Thoracic aorta (tissue), 2 donors: ENCODE measurements at places on chromosomes 7 and 10.
A peak's percentile ranks its signal among the peaks of the same experiment; 100 is the strongest.

DNA sequence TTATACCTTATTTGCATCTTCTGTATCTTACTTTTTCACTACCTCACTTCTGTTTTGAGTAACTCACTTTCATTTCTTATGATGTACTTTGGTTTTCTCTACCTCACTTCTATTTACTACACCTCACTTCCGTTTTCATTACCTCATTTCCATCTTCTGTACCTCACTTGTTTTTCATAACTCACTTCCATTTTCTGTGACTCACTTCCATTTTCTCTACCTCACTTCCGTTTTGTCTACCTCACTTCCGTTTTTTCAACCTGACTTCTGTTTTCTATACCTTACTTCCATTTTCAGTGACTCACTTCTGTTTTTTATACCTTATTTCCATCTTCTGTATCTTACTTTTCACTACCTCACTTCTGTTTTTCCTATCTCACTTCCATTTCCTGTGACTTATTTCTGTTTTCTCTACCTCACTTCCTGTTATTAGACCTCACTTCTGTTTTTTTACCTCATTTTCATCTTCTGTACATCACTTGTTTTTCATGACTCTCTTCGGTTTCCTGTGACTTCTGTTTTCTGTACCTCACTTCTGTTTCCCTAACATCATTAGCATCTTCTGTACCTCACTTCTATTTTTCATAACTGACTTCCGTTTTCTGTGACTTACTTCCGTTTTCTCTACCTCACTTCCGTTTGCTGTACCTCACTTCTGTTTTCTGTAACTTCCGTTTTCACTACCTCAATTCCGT, 493.1 kb upstream of the AKR1E2 start:
- no peak for DNase-seq

GRCh38 chr10:33783078-33783477, 448.6 kb upstream of the NRP1 start:
- DNase-seq, result no peak

DNA sequence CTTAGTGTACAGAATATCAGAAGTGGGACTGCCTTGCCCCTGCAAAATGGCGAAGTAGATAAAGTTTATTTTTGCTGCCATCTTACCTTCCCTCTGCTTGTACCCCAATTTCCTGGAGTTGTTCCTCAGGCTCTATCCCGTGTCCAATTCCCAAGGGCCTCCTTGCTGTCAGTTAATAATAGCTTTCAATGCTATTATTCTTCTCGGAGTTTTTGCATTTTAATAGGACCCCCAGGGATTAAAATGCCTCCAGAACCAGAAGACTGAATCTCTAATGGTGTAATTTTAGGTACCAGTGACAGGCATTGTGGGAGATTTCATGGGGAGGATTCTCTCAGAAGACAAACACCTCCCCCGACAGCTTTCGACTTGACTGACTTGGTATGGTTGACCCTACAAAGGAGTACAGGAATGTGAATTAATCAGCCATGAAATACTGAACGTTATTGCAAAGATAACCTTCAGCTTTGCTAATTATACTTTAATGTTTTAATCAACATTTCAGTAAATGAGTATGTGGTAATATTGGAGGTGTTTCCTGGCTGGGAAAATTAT, 75.2 kb downstream of the ZNF22 start:
- no peak for DNase-seq

GRCh38 chr7:128912281-128912680, 1.8 kb upstream of the KCP start:
- no peak for DNase-seq

- peak; percentile 76 for DNase-seq
Observed at GRCh38 chr7:601595-602340, 82.1 kb upstream of the PDGFA start.

DNA sequence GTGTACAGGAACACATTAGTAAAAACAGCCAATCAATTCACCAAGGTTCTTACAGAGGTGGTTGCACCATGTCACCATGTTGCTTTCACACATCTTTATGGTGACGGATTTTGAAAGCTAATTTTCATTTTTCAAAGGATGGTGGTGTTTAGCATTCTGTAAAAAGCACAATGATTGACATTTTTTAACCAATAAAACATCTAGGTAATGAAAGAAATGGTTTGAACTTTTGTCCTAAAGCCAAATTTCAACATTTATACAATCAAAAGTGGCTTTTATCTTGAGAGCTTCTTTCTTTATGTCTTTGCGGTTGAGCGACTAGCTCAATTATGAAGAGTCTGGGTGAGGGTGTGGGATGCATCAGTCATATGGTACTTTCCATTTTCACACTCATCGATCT, 94.4 kb downstream of the MALRD1 start:
- DNase-seq, result no peak

DNA sequence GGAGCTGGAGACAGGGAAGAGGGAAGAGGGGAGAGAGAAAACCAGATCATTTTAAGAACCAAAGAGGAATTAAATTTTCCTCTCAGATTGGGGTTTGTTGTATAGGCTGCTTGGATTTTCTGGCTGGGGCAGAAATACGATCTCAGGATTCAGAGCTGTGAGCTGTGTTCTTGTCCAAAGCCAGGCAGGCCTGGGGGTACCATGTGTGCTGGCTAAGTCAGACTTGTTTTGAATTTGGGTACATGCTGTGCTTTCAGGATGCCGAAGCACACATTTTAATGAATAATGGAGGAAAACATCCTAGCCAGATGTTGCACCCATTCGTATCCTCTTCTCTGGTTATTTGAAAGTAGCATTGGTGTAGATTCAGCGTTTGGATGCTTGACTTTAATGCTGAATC, 170.3 kb upstream of the PODXL start:
- DNase-seq, result no peak

DNA sequence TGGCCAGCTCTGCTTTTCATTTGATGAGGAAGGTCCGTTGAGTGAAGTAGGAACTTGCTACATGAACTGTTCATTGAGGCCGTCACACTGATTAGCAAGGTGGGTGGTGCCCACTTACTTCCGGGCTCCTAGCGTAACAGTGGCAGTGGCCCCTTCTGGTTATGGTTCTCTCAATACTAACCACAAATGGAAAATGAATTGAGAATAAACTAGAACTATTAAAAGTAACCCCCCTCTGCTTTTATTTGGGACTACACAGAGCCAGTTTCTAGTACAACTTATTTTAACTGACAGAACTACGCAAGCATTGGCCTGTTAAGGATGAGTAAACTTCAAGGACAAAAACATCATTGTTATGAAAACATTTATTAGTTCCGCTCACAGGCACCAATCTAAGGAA, 519.1 kb downstream of the INHBA start:
- no peak for DNase-seq

DNA sequence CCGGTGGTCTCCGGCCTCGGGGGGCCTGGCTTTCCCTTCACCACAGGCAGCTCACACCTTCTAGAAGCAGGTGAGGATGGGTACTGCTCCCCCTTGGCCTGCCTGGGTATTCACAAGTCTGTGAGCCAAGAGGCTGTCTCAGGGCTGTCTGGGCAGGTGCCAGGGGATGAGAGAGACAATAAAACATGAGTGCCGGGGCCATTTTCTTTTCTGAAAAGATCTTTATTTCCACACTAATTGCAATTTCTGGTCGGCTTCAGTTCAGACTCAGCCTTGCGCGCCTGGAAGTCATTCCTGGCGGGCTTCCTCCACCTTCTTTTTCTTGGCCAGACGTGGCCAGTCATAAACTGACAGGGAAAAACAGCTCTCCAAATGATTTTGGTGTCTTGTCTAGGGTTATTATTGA, 171.2 kb downstream of the ARHGAP12 start:
- DNase-seq, result no peak

GRCh38 chr10:73407495-73407894, 6.4 kb downstream of the ANXA7 start:
- no peak for DNase-seq

DNA sequence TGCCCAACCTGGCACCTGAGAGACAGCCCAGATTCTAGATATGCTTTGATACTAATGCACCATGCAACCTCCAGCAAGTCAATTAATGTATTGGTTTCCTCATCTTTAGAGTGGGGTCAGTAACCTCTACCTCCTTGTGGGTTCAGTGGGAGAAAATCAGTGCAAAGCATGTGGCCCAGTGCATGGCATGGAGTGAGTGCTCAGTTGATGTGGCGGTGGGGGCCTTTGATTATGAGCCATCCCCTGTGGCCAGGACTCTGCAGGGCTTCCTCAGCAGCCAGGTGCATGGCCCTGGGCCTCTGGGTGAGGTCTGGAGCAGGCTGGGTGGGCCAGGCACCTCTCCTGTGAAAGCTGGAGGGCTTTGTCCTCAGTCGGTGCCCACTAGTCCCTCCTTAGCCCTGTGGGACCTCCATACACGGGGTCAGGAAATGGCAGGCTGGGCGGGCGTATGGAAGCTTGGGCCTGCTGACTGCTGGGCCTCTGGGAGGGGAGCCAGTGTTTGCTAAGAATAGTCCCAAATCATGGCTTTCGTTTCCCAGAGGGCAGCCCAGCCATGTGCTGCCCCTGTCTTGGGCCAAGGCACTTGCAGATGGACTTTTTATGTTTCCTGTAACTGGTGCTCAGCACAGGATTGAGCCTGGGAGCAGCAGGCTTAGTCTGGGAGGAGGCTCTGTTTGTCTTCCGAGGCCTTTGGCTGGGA, 3.4 kb downstream of the PALD1 start:
- DNase-seq, result peak; percentile 39

GRCh38 chr7:2437537-2438148, 34.2 kb downstream of the CHST12 start:
- no peak for DNase-seq

GRCh38 chr7:30068117-30068516, 39.9 kb downstream of the PLEKHA8 start:
- DNase-seq, result no peak

DNA sequence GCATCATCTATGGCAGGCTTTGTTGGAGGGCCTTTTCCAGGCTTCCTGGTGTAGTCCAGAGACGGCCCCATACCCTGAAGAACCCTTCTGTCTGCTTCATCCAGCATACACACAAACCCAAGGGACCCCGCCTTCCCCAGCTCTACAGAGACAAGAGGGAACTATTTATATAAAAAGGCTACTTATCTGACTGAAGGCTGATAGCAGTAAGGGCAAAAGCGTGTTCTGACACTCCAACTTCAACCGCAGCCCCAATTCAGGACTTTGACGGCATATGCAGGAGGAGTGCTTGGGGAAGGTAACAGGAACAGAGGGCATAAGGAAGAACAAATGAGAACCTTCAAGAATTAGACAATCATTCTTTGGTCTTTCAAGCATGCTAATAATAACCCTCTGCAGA, 21.0 kb downstream of the GNA12 start:
- DNase-seq, result no peak

DNA sequence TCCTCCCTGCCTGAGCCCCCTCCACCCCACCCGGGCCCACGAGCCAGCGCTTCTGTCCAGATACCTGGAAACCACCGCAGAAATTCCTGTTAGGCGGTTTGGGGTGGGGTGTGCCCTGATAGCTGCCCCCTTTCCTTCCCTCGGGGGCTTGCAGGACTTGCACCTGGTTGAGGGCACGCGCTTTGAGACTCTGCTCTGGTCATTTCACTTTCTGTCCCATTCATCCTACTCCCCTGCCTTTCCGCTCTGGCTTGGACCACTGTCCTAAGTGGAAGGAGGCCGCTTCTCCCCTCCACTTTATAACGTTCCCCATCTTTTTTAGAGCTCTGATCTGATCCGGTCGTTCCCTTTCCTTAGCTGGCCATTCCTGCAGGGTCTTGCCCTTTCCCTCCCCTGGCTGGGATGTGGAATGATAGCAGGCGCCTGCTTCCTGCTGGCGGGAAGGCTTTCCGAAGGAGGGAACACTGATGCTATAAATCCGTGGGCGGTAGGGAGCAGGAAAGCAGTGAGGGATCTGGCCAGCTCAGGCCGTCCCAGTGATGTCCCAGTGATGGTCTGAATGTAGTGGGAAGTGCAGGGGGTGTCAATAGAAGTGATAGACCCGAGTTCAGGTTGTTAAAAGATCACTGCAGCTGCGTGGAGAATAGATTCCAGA, 852 bp upstream of the PRKAR1B start:
- no peak for DNase-seq

- no peak for DNase-seq
Observed at GRCh38 chr7:22066522-22066921, 120.8 kb upstream of the CDCA7L start.

DNA sequence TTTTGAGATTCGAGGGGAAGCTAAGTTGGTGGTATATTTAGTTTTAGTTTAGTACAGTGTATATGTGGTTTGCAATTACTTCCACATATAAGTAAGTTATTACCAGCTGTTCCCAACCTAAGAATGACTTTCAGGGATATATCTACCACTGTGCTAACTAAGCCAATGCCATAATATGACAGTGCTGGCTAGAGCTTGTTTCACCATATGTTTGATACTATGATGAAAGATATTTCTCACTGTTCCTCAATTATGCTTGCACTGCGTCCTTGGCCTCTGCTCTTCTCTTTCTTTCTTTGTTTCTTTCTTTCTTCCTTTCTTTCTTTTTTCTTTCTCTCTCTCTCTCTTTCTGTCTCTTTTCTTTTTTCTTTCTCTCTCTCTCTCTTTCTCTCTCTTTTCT, 113.8 kb upstream of the SKAP2 start:
- no peak for DNase-seq

GRCh38 chr10:68077026-68077425, 1.9 kb upstream of the HERC4 start:
- no peak for DNase-seq

- DNase-seq, result no peak
Observed at GRCh38 chr10:120598386-120598785, 141.4 kb downstream of the PLPP4 start.

DNA sequence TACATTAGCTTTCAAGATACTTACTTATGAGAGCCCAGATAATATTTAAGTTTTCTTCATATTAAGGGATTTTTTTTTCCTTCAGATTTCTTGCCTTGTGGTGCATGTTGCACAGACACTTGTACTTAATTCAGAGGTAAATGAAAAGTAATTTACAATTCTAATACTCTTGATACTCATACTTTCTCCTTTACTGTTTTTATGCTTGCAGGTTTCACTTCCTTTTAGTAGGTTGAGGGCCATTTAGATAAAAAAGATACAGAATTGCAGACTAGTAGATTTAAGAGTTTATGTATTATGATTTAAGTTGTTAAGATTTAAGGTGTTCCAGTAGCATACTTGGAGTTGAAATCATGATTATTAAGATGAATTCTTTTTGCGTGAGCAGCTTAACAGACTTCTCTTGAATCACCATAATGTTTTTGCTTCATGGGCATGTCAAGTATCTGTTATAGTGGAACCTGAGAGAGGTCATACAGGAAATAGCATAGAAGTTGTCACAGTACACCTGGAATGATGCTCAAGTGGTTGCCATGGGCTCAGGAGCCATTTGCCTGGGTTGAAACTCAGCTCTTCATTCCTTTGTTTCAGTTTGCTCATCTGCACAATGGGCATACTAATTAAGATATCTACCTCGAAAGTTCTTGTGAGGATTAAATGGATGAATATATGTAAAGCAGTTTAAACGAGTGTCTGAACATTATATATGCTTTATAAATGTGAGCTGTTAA, 174.8 kb upstream of the PRPS1L1 start:
- DNase-seq, result no peak
